NCI-H2107 (cell line): ENCODE measurements at places on chromosomes 5 and 9.

- no peak for DNase-seq
These were observed 637.1 kb upstream of the CCNG1 start for GRCh38 chr5:162800301-162800700.

- DNase-seq: no peak
These were observed 113.7 kb downstream of the GABRB2 start for GRCh38 chr5:161432798-161433197.

GRCh38 chr5:159496773-159497172 is 166.5 kb upstream of the IL12B start:
- no peak for DNase-seq

DNA sequence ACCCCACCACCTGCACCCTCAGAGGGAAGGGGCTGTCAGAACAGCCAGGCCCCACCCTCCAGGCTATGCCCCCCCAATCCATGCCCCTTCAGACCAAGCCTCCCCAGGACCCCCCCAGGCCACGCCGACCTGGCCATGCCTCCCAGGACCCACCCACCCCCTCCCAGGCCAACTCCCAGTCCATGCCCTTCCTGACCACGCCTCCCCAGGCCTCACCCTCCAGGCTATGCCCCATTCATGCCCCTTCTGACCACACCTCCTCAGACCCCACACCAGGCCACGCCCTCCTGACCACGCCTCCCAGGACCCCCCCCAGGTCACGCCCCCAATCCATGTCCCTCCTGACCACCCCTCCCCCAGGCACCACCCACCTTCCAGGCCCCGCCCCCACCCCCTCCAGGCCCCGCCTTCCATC is 27.6 kb downstream of the TPPP start:
- DNase-seq: no peak

GRCh38 chr5:53472279-53472678 is 8.2 kb upstream of the FST start:
- no peak for DNase-seq

GRCh38 chr5:151612689-151613427 is 21.7 kb upstream of the FAT2 start:
- no peak for DNase-seq

DNA sequence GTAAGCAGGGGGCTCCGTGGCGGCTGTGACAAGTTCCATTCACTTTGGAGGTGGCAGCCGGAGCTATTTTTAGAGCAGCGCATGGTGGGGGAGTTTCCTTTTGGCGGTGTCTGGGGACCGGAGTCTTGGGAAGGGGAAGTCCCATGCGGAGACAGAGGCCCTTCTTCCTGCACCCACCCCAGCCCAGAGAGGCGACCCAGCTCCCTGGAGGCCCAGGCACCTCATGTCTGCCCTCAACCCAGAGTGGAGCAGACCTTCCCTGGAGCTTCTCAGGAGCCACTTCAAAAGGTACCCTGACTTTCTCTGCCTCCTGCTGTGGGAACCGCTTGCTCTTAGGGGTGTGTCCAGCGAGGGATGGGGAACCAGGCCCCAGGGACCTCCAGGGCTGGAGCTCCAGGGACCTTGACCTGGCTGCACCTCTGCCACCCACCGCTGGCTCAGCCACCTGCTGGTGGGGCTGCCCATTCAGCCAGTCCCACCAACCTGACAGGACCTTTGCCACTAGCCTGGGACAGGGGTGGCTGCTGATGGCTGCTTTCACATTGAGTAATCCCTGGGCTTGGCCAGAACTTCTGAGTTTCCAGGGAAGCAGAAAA is 34.1 kb downstream of the NEK6 start:
- no peak for DNase-seq

GRCh38 chr5:117191251-117191650 is 616.6 kb upstream of the SEMA6A start:
- DNase-seq: no peak

DNA sequence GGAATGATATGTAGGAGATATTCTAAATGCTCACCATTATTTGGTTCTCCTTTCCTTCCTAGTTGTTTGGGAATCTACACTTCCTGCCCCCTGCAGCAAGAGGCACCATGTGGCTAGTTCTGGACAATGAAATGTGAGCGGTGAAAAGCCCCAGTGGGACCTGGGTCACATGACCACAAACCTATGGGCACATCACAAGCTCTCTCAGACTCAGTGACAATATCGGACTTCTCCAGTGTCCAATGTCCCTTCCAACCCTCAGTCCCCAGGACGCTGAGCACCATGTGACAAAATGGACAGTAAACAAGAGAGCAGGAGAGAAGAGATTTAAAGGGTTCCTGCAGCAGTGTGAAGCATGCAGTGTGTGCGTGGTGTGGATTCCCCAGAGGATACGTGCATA is 44.6 kb upstream of the FOXE1 start:
- no peak for DNase-seq

- no peak for DNase-seq
These were observed 404.4 kb downstream of the ZNF608 start for GRCh38 chr5:124342027-124342471.

GRCh38 chr5:38450627-38451026 is 105.8 kb downstream of the LIFR start:
- DNase-seq: no peak

- no peak for DNase-seq
These were observed 15.2 kb upstream of the PPP1R2B start for GRCh38 chr5:156834916-156835315.

- no peak for DNase-seq
These were observed 6.6 kb downstream of the ISL1 start for GRCh38 chr5:51389577-51390463.

DNA sequence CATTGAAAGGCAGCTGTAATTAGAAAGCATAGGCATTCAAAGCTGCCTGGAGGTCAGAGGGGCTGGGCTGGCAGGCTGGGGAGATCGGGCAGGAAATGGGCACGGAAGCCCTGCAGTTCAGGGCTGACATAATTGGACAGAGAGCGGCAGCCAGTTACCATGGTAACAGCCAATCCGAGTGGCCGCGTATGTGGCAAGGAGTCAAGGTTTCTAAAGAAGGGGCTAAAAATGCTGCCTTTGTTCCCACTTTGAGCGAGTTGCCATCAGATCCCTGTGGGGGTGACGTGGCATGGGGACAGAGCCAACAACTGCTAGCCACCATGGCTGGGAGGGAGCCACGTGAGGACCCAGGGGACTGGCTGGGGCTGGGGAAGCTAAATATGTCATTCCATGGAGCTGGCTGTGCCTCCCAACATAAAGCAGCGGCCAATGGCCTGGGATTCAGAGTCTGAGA is 44.7 kb upstream of the NDFIP1 start:
- DNase-seq: peak; percentile 53

- DNase-seq: no peak
These were observed 3.4 kb upstream of the DMXL1 start for GRCh38 chr5:119067450-119067849.

- no peak for DNase-seq
These were observed 1.3 kb upstream of the RNU6ATAC start for GRCh38 chr9:134165357-134166315.

DNA sequence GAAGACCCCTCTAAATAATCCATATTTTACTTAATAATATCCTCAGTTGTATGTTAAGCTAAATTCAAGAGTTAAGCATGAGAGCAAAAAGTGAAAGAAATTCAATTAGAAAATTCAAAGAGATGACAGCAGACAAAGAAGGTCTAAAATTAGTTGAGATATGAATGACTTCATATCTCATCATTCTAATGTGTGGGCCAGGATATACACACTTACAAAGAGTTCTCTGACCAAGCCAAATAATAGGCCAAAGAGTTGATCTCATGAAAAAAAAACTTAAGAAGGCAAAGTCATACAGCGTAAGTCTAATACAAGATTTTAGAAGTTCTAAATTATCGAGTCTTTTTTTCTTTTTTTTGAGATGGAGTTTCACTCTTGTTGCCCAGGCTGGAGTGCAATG is 87.7 kb upstream of the PLPP1 start:
- DNase-seq: no peak

- DNase-seq: no peak
These were observed 55.6 kb downstream of the ARHGEF37 start for GRCh38 chr5:149636861-149637246.

DNA sequence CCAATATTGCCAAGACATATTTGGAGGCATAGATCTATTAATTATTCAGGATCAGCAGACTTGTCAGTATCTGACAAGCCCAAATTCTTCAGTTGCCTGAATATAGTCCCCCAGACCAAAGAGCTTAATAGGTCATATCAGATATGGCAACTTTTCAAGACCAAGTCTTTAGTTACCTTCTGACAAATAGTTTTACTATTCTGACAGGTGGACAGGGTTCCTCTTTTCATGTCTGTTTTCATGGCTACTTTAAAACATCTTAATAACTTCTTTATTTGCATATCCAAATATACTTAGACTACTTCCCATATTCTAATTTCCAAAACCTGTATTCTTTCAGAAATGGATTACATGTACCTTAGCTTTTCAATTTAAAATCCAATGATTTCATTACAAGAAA is 65.4 kb downstream of the AUH start:
- no peak for DNase-seq

- DNase-seq: no peak
These were observed 4.7 kb downstream of the SLC24A2 start for GRCh38 chr9:19784136-19784535.

DNA sequence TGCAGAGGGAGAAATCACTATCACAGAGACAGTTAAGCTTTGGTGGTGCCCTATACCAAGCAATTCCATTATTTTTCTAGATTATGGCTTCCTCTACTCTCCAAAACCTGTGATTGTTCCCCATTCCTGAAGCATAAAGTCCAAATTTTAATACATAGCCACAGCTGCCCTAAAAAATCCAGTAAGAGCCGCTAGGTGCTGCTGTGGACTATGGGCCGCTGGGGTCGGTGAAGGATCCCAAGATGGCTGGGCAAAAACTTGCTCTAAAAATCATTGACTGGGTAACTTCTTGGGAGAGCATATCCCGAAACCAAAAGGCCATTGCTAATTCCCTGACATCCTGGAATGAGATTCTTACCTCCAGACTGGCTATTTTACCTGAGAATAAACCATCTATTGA is 245.3 kb downstream of the NFIB start:
- no peak for DNase-seq

- DNase-seq: no peak
These were observed 185.5 kb downstream of the RGS3 start for GRCh38 chr9:113649054-113649453.

GRCh38 chr9:125604196-125604595 is 102.8 kb downstream of the MAPKAP1 start:
- no peak for DNase-seq

- DNase-seq: no peak
These were observed 10.6 kb upstream of the NR3C1 start for GRCh38 chr5:143413958-143414669.

GRCh38 chr5:102802708-102803458 is 47.8 kb downstream of the PAM start:
- DNase-seq: no peak

DNA sequence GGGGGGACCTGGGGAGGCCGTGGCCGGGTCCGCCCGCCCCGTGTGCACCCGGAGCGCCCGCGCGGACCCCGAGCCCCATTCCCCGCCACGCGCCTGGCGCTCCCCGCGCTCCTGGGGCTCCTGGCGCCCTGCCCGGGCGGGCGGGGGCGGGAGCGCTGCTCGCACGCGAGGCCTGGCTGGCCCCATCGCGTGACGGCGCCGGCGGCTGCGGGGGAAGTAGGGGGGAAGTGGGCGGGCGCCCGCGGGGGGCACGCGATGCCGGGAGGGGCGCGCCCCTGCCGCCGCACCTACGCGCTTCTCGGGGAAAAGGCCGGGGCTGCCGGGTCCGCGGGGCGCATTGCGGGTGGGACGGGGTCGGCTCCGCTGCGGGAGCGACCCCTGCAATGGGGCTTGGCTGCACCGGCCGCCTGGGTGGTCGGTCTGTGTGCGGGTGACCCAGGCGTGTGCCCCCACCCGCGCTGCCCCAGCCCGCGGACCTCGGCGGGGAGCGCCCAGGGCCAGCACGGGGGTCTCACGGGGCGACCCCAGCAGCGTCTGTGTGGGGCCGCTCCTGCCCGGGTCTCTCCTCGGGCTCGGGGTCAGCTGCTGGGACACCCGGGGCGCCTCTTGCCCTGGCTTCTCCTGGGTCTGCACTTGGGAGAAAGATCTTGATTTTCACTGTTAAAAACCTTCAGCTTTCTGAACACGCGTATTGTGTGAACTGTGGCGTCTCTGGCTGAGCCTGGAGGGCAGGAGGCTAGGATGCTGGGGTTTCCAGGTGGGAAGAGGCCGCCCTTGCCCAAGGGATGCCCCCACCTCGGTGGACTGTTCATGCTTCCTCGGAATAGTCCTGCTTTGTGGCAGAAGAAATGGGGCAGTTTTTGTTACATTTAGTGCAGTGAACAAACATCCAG is 52.4 kb downstream of the AHRR start:
- peak; percentile 53 for DNase-seq

DNA sequence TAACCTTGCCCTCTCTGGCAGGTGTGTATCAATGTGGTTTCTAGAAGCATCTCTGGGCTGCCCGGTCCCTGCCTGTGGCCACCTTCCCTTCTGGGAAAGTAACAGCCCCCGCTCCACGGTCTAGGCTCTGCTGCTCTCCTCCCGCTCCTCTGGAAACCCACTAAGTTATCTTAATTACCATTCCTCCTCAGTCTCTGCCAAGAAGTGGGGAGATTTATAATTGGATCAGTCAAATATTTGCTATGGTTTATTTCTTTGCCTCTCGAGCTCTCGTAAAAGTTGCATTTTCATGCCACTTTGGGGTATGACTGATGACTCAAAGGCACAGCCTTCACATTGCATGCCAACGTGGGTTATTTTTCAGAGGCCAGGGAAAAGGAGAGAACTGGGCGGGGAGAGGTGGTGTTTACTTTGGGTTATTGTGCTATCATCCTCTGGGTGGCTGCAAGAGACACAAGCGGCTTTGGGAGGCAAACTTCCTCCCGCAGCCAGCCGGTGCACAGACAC is 205.3 kb upstream of the WWC1 start:
- DNase-seq: no peak

GRCh38 chr5:137651022-137651421 is 84.9 kb downstream of the KLHL3 start:
- DNase-seq: no peak

GRCh38 chr9:112774006-112774996 is 23.7 kb downstream of the SNX30 start:
- no peak for DNase-seq

- DNase-seq: no peak
These were observed 17.5 kb downstream of the NR2F1 start for GRCh38 chr5:93600409-93601070.

DNA sequence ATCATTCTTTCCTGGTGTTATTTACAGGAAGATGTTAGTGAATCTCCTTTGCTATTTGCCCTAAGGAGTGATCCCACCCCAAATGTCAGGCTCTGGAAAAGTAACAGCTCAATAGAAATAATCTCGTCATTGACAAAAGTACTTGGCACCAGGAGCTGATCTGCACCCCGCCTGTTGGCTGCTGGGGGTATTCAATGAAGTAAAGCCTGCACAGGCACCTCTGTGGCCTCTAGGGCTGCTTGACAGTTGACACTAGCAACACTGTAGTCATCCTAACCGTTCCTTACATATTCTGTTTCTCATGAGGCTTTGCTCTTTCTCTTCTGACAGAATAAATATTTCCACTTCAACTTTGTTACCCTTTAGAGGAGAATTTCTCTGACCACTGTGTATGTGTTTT is 103.4 kb downstream of the DOCK2 start:
- DNase-seq: no peak

DNA sequence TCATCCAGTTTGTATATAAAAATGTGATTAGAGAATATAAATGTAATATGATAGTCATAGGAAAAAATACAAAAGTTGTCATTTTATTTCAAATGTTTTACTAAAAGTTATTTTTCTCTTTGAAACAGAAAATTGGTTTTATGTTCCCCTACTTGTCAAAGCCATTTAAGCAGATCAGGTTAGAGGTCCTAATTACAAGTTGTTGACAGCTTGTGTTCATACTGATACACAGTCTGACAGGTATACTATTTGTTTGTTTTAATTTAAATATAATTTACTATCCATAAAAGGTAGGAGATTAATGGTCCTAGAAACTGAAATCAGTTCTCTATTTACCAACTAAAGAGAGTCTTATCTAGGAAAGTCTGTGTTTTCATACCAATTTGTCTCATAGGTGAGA is 250.4 kb upstream of the TMEM161B start:
- no peak for DNase-seq
